ENCODE measurements at places on chromosomes 2 and 18.

- DNase-seq = no peak
Measured at GRCh38 chr18:78046631-78047030, 797.0 kb downstream of the GALR1 start.

DNA sequence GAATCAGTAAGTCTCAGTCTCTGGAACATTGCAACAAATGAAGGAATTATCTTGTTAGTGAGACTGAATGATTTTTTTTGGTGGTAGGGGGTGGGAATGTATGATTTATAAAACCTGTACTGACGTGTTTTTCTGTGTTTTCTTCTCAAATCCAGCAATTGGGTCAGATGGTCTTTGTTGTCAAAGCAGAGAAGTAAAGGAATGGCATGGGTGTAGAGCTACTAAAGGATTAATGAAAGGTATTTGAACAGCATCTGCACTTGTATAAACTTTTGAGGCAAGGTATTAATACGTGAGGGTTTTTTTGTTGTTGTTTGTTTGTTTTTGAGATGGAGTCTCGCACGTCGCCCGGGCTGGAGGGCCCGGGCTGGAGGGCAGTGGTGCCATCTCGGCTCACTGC lies 10.7 kb downstream of the DDX1 start:
- DNase-seq = no peak

DNA sequence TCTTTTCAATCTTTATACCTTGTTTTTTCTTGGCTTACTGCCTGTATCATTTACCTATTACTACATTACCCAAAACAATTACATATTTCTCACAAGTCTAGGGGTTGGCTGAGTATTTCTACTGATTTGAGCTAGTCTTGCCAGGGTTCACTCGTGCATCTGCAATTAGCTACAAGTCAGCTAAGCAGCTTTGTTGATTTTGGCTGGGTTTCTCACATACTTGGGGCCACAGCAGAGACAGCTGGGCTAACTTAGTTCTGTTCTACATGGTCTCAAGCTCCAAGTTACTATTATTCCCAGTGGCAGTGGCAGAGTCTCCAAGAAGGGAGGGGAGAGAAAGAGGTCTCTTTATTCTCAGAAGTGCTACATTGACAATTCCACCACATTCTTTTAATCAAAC lies 54.7 kb upstream of the SP5 start:
- no peak for DNase-seq

- DNase-seq = no peak
Measured at GRCh38 chr2:28447086-28447485, 48.8 kb upstream of the PLB1 start.

DNA sequence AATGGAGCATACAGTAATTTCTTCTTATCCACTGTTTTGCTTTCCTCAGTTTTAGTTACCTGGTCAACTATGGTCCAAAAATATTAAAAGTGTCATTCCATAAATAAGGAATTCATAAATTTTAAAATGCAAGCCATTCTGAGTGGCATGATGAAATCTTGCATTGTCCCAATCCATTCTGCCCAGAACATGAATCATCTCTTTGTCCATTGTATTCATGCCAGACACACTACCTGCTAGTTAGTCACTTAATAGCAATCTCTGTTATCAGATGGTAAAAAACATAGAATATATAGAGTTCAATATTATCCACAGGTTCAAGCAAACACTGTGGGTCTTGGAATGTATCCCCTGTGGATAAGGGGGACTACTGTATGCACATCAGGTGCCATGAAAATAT lies 872.2 kb upstream of the NXPH2 start:
- DNase-seq = no peak

- no peak for DNase-seq
Measured at GRCh38 chr18:27263369-27263768, 78.3 kb upstream of the CHST9 start.

DNA sequence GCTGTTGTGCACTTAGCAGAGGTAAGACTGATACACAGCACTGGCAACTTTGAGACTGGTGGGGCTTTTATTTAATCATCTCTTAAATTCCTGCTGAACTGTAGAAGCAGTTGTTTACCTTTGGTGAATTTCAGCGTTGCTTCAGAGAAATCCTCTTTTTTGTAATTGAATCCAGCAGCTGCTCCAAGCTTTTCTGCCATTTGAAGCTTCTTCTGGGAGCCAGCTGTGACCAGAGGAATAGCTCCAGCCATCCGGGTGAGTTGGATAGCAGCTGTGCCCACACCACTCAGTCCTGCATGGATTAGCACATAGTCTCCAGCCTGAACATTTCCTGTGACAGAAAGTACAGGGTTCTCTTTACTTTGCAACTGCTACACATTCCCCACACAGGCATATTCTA lies 3.9 kb downstream of the TP53I3 start:
- DNase-seq = no peak
